ENCODE measurements at places on chromosomes 12 and 14.

DNA sequence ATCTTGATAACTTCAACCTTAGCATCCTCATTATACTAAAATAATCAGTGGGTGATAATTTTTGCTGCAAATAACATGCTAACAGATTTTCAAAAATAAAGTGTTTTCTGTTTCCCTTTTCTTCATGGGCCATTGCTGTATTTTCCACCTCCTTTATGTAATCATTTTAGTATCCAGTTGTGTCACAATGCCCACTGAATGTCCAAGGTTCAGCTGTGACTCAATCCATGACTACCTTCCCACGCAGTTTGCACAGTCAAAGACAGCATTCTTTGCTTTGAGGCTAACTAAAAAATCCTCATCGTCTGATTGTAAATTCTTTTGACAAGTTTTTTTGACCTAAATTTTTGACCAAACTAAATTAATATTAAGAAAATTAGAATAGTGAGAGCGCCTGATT, 474.1 kb downstream of the FLRT2 start:
- DNase-seq: no peak

- no peak for DNase-seq
Measured at GRCh38 chr14:58746261-58746660, 108.5 kb downstream of the DACT1 start.

GRCh38 chr14:68899033-68899603, 80.0 kb downstream of the ACTN1 start:
- DNase-seq: no peak

DNA sequence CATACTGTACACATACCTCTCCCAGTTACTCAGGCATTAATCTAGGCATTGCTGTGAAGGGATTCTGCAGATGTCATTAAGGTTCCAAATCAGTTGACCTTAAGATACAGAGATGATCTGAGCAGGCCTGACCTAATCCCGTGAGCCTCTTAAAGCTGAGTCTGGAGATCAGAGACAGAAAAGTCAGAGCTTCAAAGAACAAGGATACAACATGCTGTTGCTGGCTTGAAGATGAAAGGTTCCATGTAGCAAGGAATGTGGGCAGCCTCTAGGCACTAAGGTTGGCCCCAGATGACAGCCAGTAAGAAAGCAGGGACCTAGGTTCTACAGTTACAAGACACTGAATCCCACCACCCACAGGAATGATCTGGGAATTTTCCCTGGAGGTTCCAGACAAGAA, 81.1 kb downstream of the MAP1LC3B2 start:
- DNase-seq: no peak

DNA sequence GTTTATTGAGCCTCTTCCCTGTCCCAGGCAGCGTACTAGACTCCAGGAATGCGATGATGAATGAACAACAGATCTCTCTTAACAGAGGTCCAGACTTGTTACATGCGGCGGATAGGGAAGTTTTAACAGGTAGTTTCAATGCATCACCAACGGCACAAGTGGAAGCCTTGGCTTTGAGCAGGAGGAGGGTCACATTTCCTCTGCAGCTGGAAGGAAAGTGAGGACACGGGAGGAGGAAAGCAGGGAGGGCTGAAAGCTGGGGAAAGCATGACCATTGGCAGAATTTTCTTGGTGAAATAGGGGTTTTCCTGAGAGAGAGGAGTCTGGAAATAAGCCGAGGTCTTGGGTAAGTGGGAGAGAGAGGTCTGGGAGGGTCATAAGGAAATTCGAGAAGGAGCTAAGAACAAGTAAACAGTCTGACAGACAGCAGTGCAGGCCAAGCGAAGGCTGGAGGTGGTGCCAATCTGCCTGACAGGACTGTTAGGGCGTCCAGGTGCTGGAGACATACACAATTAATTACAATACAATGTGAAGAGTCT, 15.4 kb downstream of the BHLHE41 start:
- DNase-seq: no peak

DNA sequence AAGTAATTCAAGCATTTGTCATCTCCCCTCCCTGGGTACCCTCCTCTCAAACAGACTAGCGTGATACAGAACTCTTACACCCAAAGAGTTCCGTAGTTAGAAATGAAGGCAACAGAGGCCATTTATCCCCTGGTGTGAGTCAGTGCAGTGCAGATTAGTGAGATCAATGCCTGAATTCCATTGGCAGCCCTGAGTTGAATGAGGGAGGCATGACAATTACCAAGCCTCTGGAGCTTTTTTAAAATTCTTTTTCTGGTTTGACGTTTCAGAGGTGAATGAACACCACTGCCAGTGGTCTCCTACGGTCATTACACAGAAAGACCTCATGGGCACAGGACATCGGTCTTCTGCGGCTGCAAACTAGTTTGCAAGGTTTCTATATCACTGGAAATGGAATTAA, 94.4 kb downstream of the PRIMA1 start:
- DNase-seq: no peak

DNA sequence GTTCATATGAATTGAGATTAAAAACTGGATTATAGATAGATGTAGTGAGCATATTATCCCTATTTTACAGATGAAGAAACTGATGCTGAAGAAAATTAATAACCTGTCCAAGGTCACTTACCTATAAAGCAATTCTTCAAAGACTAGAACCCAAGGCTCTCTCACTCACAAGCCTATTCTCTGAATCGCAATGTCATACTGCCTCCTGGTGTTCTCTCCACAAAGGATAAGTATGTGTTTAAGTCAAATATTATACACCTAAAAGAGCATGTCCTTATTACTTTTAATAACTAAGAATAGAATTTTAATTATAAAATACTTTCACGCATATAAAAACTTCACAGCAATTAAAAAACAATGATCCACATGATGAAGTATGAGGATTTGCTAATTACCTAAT, 721.3 kb upstream of the USP15 start:
- DNase-seq: no peak

DNA sequence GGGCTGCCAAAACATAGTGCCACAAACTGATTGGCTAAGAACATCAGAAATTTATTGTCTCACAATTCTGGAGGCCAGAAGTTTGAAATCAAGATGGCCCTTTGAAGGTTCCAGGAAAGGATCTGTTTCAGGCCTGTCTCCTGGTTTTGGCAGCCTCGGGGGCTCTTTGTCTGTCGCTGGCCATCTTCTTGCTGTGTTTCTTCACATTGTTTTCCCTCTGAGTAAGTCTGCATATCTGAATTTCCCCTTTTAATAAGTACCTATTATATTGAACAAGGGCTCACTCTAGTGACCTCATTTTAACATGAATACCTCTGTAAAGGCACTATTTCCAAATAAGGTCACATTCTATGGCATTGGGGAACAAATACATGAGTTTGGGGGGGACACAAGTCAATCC, 467.1 kb upstream of the MGAT4C start:
- DNase-seq: no peak

DNA sequence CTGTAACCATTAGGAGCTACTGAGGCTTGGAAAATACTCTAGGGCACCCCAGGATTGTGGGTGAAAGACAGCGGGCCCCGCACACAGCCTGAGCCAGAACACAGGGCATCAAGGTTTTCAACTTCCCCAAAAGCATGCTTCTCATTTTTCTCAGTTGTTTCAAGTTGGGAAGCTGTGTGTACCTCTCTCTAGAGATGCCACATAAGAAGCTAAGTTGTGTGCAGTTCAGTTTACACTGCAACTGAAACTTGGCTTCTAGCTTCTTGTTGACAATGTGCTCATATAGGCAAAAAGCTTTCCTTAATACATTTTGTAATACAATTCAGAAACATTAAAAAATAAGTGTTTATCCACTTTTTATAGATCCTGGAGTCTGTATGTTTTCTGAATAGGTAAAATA, 88.1 kb upstream of the PTPRR start:
- DNase-seq: no peak

GRCh38 chr12:77124767-77125166, 59.4 kb upstream of the E2F7 start:
- DNase-seq: no peak

GRCh38 chr14:23269193-23269592, 16.7 kb downstream of the HOMEZ start:
- DNase-seq: no peak

- no peak for DNase-seq
Measured at GRCh38 chr12:25126101-25126500, 68.9 kb downstream of the DNAI7 start.

DNA sequence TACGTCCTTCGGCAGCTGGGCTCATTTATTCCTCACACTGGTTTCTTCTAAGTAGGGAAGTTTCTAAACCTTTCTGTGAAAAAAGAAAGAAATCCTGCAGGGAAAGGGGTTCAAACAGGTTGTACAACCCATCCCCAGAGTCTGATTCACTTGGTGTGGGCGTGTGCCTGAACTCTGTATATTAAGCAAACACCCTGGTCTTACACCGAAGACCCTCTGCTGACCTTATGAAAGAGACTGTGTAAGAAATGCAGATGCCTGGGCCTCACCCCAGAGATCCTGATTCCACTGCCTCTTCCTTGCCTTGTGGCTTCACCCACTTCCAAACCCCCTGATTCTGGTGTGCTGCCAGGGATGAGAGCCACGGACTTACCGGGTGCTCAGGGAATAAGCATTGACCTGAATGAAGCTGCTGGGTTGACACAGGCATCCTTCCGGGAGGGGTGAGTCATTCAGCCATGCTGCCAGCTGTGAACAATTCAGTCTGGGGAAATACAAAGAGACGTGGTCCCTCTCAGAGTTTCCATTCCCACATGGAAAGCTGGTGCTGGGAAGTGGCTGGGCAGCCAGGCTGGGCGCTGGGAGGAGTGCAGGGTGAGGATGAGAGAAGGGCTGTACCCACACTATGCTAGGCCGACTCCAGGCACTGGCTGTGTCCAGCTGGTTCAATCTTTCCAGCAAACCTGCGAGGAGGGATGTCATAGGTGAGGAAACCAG, 26.5 kb upstream of the ACTN1 start:
- DNase-seq: no peak

- DNase-seq: no peak
Measured at GRCh38 chr14:33551963-33552362, 398.9 kb downstream of the EGLN3 start.

DNA sequence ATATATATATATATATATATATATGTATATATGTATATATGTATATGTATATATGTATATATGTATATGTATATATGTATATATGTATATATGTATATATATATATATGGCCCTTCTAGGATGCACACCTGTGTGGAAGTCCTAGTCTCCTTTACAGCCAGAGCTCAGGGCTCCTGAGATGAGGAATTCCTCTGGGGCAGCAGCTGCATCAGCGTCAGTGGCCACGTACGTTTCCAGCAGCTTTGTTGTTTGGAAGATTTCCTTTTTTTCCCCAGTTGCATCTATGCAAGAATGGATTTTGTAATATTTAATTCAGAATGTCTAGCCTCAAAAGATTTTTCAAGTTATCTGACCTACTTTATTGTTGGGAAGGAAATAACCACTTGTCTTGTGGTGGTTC, 68.6 kb downstream of the TNFAIP2 start:
- no peak for DNase-seq

DNA sequence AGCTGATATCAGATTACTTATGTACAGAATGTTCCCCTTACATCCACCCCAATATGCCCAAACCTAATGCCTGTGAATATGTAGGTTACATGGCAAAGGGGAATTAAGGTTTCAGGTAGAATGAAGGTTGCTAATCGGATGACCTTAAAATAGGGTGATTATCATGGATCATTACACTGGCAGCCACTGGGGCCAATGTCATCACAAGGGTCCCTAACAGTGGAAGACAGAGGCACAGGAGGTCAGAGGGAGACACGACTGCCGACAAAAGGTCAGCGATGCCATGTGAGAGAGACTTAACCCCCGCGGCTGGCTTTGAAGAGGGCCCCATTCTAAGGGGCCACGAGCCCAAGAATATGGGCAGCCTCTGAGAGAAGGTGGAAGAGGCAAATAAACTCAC, 106.8 kb upstream of the EVL start:
- DNase-seq: no peak

DNA sequence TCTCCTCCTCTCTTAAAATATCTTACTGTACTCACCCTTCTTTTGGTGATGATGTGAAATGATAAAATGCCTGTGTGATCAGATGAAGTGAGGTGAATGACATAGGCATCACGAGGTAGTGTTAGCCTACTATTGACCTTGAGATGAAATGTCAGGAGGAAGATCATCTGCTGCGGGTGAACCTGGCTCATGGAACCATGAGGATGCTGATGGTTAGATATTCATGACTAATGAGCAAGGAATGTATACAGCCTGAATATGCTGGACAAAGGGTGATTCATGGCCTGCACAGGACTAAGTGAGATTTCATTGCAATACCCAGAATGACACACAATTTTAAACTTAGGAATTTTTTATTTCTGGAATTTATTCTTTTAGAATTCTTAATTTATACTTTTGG, 89.6 kb downstream of the DAAM1 start:
- no peak for DNase-seq

- no peak for DNase-seq
Measured at GRCh38 chr12:122452701-122453285, 30.3 kb upstream of the CLIP1 start.

- no peak for DNase-seq
Measured at GRCh38 chr14:104092931-104093365, 7.4 kb downstream of the ASPG start.

DNA sequence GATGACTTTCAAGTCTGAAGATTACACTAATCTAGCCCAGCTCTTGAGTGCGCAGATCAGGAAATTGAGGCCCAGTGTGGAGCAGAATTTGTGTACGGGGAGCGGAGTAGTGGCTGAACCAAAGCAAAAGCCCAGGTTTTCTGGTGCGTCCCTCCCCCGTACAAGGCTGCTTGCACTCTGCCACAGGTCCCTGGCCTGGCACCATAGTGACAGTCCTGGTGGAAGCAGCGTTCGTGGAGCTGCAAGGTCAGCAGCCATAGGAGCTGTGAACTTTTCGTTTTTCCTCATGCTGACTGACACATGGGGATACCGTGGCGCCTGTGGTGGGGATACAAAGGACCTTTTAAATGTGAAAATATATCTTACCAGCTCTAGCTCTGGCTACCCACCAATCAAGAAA, 1.7 kb downstream of the EVL start:
- no peak for DNase-seq

- DNase-seq: no peak
Measured at GRCh38 chr12:85296362-85296761, 16.3 kb downstream of the ALX1 start.

GRCh38 chr12:112191840-112192321, 66.5 kb downstream of the TRAFD1 start:
- no peak for DNase-seq

GRCh38 chr12:128787827-128788226, 35.9 kb downstream of the SLC15A4 start:
- DNase-seq: no peak
